ENCODE measurements at places on chromosomes 11 and 22.

DNA sequence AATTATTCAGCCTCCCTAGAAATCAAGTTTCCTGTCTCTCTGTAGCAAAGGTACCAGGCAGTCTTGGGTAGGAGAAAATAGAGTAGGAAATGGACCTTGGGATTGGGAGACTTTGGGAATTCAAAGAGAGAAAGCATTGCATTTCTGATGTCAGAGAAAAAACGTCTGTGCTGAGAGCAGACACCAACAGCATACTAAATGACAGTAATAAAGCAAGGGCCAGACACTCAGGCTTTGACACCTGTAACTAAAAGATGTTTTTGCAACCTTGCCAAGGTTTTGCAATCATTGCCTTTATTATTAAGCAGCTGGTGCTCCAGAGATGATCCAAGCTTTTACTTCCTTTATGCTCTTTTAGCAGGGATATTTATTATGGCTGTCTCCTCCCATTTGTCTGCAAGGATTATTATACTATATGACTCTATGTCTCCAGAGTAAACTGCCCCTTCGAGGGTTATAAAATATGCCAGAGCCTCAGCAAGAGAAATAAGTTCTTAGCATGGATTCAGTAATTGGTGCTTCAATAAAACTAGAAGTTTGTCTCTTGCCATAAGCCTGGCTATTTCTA lies 85.2 kb upstream of the GRAMD1B start:
- no peak for DNase-seq

- DNase-seq = no peak
These were observed 9.1 kb upstream of the OR10D3 start for GRCh38 chr11:124174001-124174583.

GRCh38 chr11:133742353-133742752 lies 103.0 kb downstream of the SPATA19 start:
- DNase-seq = no peak

DNA sequence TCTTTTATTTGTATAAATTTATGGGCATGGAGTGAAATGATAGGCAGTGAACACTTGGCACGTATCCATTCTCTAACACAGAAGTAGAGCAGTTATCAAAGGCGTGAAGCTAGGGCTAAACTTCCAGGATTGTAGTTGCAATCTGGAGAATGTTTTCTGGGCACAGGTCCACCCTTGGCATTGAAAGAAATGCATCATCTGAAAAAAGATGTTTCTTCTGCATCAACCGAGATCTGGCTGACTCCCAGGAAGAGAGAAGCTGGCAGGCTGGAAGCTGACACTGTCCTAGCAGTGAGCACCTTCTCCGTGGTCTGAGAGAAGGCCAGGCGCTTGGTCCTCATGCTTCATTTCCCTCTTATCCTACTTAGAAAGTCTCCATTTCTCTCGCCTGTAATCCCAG lies 600.0 kb downstream of the BRD1 start:
- DNase-seq = no peak

DNA sequence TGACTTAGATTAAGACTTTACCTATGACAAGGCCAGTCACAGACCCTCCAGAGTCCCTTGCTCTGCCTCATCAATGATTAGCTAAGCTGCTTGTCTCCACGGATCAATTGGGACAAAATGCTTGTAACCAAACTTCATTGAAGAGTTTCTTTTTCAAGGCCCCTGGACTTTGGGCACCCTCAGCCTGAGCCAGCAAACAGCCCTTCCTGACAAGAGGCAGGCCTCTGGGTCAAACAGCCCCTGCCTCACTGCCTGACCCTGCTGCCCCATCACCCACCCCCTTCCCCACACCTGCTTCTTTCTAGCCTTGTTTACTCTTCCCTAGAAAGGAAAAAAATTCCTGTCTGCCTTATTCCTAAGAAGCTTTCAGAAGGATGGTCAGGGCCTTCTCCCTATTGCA lies 26.3 kb upstream of the CDON start:
- no peak for DNase-seq

GRCh38 chr11:41983475-41983874 lies 524.0 kb upstream of the LRRC4C start:
- DNase-seq = no peak

- no peak for DNase-seq
These were observed 15.9 kb upstream of the LRP5 start for GRCh38 chr11:68296344-68297051.

- no peak for DNase-seq
These were observed 72.8 kb downstream of the PARVA start for GRCh38 chr11:12449961-12450715.

- no peak for DNase-seq
These were observed 459 bp upstream of the NCR3LG1 start for GRCh38 chr11:17351172-17351509.

DNA sequence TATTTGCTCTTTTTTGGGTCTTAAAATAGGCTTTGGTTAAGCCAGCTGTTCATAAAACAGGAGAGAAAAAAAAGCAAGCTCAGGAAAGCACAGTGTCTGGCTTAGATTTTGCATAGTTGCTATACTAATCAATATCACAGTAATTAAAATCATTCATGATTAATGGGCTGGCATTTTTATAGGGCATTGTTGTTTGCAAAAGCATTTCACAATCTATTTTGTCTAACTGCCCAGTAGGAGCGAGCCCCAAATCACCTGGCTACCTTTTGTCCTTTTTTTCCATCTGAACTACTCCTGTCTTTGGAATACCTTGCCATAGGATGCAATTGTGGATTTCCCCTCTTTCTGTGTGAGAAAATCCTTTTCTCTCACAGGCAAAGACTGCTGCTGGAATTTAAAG lies 619.8 kb downstream of the JRKL start:
- no peak for DNase-seq

GRCh38 chr11:78821371-78822306 lies 247.0 kb upstream of the NARS2 start:
- DNase-seq = no peak

DNA sequence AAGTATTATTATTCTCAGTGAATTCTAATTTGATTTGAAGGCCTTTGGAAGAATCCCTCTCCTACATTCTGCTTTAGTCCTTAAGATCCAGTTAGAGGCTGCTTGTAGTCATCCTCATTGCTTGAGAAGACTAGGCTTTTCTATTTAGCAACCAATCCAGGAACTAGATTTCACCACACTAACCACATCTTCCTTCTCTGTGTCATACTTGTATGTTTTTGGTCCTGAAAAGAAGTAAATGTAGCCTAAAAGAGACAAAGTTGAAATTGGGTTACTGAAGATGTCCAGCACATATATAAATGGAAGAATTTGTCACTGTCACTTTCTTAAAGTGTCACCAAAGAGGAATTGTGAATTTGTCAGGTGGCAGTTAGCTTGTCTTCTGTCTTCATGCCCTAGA lies 46.6 kb upstream of the MMP7 start:
- no peak for DNase-seq

- DNase-seq = no peak
These were observed 105.9 kb upstream of the BDNF start for GRCh38 chr11:27806122-27806521.

DNA sequence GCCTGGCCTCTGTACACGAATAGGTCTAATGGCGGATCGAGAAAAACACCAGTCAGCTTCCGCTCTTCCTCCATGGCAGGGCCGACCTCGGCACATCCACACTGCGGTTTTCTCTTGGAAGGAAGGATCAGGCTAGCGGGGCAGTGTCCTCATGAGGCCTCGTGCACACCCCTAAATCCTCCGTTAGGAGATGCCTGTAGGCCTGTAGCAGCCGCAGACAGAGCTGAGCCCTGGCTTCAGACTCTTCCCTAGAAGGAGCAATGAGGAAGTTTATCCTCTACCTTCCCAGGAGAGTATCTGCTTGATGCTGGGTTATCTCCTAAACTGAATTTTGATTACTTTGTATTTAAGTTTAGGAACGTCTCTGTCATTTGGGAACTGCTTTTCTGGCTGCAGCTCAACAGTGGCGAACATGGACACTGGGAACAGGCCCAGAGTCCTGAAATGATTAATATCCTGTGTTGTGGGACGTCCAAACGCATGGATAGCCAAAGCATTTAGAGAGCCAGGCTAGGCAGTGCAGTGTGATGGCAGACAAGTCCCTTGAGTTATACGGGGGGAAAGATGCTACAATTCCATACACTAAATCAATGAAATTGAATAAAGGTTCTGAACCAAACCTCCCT lies 16.5 kb upstream of the BMAL1 start:
- DNase-seq = no peak

DNA sequence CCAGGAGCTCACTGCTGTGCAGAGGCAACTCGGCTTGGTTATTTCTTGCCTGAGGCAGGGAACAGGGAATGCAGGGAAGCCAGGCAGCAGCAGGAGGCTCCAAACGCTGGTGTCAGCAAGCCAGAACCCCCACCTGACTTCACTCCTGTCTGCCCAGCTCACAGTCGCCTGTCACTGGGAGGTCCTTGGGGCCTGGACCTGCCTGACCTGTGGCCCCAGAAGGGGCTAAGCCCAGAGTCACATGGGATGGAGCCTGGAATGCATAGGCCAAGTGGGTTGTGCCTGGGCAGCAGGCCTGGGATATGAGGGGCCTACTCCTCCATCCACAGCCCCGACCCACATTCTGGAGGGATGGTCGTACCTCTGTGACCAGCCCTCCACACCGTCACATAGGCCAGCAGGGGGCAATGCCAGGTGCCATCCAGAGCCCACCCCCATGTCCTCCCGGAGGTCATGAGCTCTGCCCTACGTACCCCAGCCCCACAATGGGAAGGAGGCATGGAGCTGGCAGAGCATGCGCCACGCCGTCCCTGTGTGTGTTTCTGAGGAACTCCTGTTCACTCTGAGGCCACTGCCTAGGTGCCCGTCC lies 5.2 kb downstream of the RASSF7 start:
- DNase-seq = no peak

DNA sequence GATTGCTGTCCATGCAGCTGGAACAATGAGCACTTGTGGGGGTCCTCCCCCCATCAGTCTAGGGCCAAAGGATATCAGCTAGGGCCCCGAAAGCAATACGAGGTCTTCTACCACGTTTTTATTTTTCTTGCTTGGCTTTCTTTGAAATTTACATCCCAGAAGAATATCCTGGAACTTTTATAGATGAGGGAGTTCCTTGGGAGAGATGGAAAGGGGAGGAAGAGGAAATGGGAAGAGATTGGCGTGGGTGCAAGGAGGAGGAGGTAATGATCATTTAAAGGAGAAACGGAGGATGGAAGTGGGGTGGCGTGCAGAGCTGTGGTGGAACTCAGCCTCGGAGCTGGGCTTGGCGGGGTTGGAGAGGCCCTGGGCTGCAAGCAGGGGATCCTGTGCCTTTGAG lies 90.3 kb downstream of the SNX19 start:
- DNase-seq = no peak

GRCh38 chr11:12207384-12208150 lies 97.2 kb downstream of the MICAL2 start:
- DNase-seq = no peak

GRCh38 chr22:42300259-42301076 lies 30.0 kb upstream of the TCF20 start:
- DNase-seq = peak; percentile 35

- DNase-seq = no peak
These were observed 30.2 kb upstream of the SYN3 start for GRCh38 chr22:33088418-33088817.

GRCh38 chr11:103703437-103703836 lies 333.0 kb upstream of the DDI1 start:
- no peak for DNase-seq

GRCh38 chr11:44624761-44625221 lies 59.3 kb downstream of the CD82 start:
- no peak for DNase-seq

DNA sequence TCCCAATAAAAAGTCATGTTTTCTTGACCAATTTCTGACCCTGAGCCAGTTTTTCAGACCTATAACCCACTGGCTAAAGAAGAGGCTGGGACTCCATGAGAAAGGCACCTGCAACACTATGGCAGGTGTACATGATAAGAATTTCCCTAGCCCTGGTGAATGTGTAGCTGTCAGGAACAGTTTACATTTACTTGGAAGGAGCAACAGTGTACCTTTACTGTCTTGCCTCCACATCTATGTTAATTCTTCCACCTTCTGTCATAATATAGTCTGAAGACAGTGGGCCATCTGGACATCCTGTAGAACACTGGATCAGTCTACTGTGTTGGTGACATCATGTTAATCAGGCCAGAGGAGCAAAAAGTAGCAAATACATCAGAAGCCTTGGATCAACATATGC lies 72.1 kb upstream of the CD82 start:
- DNase-seq = no peak

DNA sequence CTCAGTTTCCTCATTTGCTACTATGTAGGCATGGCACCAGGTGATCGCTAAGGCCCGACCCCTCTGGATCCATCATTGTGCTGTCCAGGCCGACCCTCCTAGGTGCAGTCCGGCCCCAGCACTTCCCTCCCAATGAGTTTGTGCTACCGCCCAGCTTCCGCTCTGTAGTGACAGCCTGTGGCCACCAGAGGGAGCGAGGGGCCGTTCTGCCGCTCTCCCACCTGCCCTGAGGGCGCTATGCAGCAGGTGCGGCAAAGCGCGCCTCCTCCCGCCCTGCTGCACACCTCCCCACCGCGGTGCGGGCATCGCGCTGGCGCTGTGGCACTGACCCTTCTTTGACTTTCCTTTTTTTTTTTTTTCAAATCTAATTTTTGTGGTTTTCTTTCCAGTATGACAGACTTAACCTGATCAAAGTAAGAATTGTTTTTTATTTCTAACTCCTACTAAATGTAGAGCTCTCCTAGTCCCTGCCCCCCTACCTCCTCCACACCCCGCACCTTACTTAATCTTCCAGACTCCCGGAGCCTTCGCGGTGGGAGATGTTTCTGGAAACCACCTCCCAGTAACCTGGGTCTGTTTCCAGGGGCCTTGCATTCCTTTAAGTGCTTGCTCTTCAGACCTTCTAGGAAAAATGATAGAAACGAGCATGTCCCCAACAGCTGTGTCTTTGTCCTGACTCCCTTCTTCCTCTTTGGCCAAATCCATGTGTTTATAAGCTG lies 73.7 kb downstream of the SCN3B start:
- DNase-seq = peak; percentile 64

GRCh38 chr11:120511820-120512738 lies 531 bp downstream of the GRIK4 start:
- no peak for DNase-seq

DNA sequence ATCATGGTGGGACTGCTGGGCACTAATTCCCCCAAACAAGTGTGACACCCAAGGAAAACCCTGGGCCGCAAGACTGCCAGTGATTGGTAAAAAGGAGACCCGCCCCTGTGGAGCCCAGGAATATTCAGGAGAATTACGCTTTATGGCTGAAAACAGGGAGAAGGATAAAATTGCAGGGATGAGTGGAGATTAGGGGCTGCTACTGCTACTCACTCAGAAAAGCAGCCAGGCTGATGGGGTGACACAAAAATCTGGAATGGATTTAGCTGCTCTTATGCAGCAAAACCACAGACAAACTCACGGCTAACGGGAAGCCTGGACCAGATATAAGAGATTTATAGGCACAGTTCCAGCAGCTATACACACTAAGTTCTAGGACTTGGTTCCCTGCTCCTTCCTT lies 4.4 kb upstream of the FBXO3 start:
- DNase-seq = no peak

- no peak for DNase-seq
These were observed 458.3 kb downstream of the METTL15 start for GRCh38 chr11:28566339-28567089.

Measured in activated CD4-positive, alpha-beta T cell treated with anti-CD3 and anti-CD28 coated beads, Interleukin-2, amount 50 U/mL, for 1 hour (primary cell).